ENCODE measurements at places on chromosomes 5 and 9.

DNA sequence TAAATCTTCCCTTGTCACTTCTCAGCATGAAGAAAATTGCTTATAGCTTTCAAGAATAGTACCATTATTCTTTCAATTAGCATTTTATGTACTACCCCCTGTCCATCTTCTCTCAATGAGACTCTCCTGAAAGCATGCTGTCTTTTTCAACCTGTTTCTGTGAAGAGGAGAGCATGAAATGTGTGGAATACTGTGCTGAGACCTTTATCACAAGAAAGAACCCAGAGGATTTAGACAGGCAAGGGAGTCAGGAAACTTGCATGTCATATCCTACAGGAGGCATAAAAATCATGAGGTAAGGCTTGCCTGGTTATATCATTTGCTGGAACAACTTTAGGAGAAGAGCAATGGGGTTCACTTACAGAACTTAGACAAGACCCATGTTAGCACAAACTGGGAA, 56.7 kb upstream of the LPAR1 start:
- no peak for DNase-seq

GRCh38 chr9:35729700-35730485, 2.1 kb downstream of the TLN1 start:
- peak; percentile 63 for DNase-seq

- peak; percentile 19 for DNase-seq
Measured at GRCh38 chr5:94693043-94693822, 74.8 kb downstream of the SLF1 start.

DNA sequence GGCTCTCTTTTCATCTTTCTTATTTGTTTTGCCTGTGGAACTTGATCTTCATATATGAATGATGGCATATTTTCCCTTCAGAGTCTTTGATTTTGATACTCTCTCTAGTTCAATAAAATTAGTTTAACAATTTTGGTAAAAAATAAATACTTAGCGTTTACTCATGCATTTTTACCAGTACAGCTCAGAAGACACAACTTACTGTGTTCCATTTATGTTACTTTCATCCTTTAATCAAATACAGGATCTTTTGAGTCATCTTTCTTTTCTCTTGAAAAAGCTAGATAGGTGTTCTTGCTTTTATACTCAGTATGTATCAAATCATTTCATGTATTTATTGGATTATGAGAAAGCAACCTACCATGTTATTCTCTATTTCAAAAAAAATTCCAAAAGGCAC, 47.1 kb upstream of the RICTOR start:
- no peak for DNase-seq

DNA sequence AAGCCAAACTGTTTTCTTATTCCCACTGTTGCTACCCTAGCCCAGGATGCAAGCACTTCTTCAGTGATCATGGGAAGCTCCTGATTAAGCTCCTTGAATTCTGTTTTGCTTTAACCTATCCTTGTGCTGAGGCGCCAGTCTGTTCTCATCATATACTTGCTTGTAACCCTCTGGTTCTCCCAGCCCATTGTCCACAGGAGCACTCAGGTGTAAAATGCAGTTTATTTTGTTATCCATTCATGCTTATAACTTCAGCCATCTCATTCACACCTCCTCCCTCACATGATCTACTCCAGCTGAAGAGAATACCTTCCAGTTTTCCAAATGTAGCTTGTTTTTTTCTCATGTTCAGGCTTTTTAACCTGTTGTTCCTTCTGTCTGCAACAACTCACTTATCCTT, 402.1 kb upstream of the BRINP1 start:
- DNase-seq: no peak

- no peak for DNase-seq
Measured at GRCh38 chr5:86689103-86689729, 71.5 kb downstream of the COX7C start.

DNA sequence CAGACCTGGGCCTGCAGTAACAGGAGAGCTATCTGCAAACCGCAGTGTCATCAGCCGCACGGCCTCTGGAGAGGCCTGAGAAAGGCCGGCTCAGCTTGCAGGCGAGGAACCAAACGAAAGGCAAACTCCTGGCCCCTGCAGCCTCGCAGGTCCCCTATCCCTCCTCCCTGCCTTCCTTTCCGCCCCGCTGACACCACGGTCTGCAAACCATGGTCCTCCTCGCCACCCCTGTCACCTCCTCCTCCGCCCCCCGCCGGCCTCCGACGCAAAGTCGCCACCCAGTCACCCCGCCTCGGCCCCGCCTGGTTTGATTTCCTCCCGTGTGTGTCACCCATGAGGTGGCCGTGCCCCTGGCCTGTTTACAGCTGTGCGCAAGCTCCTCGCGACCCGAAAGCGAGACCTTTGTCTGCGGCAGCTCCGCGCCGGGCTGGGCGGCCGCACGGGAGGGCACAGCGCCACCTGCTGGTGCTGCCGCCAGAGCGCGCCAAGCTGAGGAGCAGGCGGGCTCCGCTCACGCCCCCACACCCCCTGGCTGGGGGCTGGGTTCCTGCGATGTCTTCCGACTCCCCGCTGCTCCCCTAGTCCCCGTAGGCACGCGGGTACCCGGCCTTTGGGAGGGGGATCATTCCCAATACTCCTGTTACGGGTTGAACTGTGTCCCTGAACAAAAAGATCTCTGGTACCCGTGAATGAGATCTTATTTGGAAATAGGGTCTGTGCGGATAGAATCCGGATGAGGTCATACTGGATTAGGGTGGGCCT, 19.4 kb downstream of the GBGT1 start:
- no peak for DNase-seq

DNA sequence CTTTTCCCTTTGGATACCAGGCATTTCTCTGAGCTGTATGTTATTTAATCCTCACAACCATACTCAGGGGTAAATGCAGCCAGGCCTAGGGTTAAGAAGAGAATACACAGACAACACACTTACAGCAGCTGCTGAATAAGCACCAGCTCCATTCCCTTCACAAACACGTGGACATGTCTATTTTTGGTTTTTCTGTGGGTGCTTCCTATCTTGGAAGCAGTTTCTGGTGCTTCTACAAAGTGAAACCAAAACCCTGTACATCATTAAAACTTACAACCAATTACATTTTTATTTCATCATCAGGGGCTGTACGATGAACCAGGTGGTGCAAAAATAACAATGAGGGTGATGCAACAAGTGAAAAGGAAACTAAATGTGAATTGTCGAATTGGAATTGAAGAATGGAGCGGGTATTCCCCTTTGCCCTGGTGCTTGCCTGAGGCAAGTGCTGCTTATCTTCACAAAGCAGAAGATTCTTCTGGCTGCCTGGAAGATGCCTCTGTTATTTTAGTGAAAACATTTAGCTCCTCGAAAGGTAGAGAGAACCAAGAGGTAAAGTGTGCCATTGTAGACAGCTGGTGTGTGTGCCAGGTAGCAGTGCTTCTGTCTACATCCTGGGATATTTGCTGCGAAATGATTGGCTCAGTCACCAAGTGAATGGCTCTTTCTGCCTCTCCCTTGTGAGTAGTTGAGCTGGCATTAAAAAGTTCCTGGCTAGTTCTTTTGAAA, 18.6 kb upstream of the IFNB1 start:
- DNase-seq: no peak

DNA sequence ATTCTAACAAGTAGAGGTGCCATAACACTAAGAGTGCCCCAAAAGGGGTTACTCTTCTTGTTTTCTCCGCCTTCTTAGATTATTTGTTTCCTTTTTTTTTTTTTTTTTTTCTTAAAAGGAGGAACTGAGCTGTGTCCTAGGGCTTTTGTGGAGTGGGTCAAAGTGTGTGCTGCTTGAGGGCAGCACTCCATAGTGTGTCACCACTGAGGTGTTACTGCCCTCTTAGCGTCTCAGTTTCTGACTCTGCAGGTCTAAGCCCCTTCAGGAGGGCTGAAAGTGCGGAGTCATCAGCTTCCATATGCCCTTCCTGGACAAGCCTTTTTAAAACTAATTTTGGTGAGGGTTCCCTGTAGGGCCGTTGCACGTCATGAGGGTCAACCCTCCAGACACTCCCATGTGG, 12.6 kb upstream of the NANS start:
- no peak for DNase-seq

- no peak for DNase-seq
Measured at GRCh38 chr5:123012321-123012720, 24.2 kb downstream of the PPIC start.

- DNase-seq: peak; percentile 66
Measured at GRCh38 chr5:178642351-178642909, 15.6 kb upstream of the CLK4 start.

DNA sequence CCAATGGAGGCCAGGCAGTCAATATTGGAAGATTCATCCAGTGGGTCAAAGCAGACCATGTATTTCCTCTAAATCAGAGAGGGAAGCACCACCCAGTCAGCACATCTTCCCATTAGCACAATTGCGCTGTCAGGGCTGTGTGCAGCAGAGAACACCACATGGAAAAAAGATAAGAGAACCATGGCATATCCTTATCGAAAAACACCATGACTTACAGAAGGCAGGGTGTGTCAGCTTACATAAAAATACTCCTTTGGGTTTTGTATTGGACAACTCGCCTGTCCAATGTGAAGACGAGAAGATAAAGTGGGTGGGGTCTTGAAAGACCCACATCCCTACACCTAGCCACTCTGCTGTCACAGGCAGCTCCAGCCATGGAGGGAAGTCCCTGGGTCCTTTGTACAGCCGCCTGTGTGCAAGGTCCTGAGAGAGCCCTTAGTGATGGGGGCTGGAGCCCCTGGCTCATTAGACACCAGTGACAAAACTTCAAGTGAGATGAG, 71.9 kb upstream of the SPATA31E1 start:
- no peak for DNase-seq

GRCh38 chr5:157030692-157031091, 28.2 kb downstream of the HAVCR1 start:
- no peak for DNase-seq

GRCh38 chr5:16493261-16493660, 27.7 kb upstream of the ZNF622 start:
- DNase-seq: no peak

GRCh38 chr5:58631895-58632294, 49.0 kb downstream of the RAB3C start:
- DNase-seq: no peak

- DNase-seq: no peak
Measured at GRCh38 chr9:116370556-116370955, 217.0 kb downstream of the PAPPA start.

GRCh38 chr5:10289991-10290390, 17.7 kb downstream of the CMBL start:
- DNase-seq: no peak

- no peak for DNase-seq
Measured at GRCh38 chr9:70642341-70642740, 227.9 kb upstream of the KLF9 start.

DNA sequence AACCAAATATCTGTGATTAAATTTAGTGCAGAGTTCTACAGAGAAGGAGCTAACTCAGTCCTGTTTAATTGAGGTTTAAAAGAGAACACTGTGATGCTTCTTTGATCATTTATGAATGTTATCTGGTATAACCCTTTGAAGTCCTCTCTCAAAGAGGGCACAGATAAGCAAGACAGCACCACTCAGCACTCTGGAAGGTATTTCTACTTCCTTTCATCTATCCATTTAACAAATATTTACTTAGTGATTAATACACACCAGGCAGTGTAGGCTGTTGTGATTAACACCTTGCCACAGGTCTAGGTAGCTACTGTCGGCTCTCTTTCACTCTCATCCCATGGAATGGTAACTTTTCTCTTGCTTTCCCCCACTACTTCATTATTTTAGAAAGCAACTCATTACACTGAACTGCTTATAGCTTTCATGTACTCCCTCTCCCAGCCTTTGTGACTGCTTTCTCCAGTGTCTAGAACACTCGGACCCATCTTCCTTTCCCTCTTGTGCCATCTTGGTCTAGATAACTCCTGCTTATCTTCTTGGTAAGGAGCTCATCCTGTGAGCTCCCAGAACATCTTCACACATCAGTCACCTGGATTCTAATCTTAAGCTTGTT, 54.7 kb downstream of the GLDC start:
- no peak for DNase-seq

- DNase-seq: no peak
Measured at GRCh38 chr9:125992557-125992956, 245.4 kb downstream of the PBX3 start.

DNA sequence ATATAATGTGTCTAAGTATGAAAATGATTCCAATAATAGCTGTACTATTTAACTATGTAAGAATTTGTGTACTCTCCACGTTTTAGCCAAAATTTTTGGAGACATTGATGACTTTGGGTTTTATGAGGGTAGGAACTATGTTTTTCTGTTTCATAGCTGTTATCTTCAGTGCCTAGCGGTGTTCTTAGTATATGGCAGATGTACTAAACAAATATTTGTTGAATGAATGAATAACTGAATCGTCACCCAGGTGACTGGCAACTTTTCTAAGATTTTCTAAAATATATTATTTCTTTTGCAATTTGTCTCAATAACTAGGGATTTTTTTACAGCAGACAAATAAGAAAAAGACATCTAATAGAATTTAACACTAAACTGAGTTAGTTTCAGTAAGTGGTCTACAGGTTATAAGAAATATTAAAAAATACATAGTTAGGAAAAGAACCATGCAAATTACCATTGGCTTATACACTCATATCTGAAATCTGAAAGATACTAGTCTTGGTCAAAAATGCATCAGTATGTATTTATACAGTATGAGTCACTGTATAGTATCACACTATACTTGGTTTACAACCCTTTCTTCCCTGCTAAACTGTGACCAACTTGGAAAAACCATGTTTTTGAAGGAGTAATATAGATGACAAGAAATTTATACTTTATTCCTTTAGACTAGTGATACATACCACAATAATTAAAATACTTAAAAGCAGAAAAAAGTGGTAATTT, 10.5 kb upstream of the ERCC6L2 start:
- DNase-seq: no peak

DNA sequence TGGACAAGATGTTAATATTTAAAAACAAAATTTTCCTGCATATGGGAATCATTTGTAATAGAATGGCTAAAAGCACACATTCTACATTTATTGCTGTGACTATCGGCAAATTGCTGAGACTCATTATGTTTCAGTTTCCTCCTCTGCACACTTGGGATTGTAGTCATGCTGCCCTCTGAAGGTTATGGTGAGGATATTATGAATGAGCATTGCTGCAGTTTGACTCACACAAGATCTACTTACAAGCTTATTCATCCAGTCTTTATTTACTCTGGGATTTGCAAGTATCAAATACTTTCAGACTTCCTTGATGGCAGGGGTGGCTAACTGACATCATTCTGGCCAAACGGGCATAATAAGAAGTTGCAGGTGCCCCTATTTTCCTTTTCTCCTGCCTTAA, 9.5 kb upstream of the NFIL3 start:
- DNase-seq: no peak

GRCh38 chr9:14300040-14300439, 13.9 kb downstream of the NFIB start:
- no peak for DNase-seq

- no peak for DNase-seq
Measured at GRCh38 chr5:113062869-113063508, 86.4 kb downstream of the DCP2 start.
